ENCODE measurements at places on chromosomes 6 and 20. TPM values are rescaled to one million over a fixed set of nuclear protein-coding genes. Genes with fewer than 3 reads are reported as not detected.

MMP24 gene
- not detected for polyA plus RNA-seq

- peak; percentile 92 for DNase-seq
Measured at GRCh38 chr6:2989332-2990247, 10.1 kb upstream of the NQO2 start.

BMP7 gene
- not detected for polyA plus RNA-seq

ADIG gene
- polyA plus RNA-seq: not detected

DNA sequence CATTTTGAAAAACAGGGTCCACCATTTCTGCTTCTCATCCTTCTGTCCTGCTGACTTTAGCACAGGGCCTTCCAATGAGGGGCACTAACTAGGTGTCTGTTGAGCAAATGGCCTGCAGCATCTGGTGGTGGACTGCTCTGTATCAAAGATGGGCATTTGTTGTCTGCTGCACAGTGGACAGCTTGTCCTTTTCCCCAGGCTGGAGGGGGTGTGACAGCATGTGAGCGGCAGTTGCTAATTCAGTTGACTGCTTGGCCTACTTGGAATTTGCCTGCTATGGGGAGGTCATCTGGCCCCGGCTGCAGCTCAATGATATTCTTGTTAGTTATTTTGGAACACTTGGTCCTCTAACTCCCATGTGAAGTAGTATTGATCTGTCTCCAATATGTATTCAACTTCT is 93.7 kb downstream of the SH3BGRL2 start:
- no peak for DNase-seq

HCK gene
- 0.46 TPM for polyA plus RNA-seq

Measured in naive thymus-derived CD4-positive, alpha-beta T cell (primary cell).